ENCODE measurements at places on chromosomes 6 and 20.

DNA sequence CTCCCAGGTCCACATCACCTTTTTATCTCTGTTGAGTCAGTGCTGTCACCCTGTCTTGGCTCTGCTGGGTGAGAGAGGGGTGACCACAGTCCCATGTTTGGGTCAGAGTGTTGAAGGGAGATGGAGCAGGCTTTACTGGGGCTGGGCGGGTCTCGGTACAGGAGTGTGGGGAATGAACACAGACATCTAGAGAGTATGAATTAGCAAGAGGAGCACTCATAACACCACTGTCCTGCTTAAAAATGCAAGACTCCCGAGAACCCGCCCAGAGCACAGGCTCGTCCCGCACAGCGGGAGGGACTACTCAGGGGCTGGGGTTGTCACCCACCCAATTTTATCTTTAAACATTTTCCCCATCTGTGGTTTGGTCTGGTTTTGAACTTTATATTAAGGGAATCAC lies 27.5 kb upstream of the DACT2 start:
- DNase-seq, result no peak

GRCh38 chr20:53284696-53285095 lies 308.9 kb downstream of the ZNF217 start:
- no peak for DNase-seq

GRCh38 chr6:8570256-8570920 lies 135.0 kb upstream of the SLC35B3 start:
- DNase-seq, result no peak

DNA sequence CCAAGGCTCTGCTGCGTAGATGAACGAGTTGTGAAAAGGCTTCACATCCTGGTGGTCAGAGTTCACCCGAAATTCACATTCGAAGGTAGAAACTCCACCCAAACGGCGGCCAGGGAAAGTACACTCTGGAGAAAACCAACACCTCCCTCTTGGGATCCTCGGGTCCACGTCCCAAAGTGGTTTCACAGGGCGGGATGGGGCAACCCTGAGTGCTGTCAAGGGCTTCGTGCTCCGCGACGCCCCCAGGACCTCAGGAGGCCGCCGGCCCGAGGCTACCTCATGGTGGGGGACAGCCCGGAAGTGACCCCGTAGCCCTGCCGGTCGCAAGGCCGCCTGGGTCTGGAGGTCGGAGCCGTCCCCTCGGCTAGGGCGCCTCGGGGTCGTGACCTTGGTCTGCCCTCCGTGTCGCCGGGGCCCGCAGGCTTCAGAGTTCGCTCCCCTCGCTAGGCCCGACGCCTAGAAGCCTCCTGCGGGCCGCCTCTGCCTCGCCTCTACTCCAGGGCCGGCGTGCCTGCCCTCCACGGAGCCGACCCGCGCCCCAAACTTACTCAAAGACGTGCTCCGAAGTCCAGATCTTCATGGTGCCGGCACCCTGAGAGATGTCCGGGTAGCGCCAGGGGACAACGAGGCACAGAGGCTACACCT lies at the start of gene PRELID3B:
PRELID3B (minus strand) TSS at position 636 of the 645 bp plus-strand sequence; CDS start at position 580, 56 bp downstream.
- DNase-seq, result peak; percentile 8

DNA sequence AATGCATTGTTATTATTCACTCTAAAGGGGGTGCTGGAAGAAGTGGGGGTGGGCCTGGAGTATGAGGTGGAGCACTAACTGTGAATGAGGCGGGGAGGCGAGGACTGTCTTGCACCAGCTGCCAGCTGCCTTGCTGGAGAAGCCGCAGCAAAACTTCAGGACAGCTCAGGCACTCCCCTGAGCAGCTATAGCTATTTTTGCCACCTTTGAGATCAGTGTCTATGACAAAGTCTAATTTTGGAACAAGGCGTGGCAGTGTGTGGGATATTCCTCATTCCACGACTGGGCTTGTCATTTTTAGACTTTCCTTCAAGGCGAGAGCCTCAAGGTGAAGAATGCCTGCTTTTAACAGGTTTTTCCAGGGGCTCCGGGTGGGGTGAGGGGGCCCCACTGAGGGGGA lies 143.8 kb downstream of the DOK5 start:
- DNase-seq, result no peak

DNA sequence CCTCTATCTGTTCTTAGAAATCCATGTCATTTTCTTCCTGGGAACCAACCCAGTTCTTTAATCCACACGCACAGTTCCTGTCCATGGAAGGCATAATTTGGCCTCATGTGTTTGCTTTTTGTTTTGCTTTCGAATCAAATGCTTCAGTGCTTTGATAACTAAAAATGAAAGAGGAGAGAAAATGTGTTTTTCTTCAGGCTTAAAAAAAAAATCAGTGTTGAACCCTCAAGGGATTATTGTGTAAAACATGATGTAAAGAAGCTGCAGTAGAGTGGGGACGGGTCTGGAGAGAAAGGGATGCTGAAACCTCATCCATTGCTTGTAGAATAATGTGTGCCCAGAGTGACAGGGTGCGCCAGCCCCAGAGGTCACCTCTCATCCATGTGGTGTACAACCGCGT lies 197.5 kb upstream of the JARID2 start:
- no peak for DNase-seq

- DNase-seq, result no peak
These were observed 13.4 kb downstream of the LINC00237 start for GRCh38 chr20:21092806-21093205.

DNA sequence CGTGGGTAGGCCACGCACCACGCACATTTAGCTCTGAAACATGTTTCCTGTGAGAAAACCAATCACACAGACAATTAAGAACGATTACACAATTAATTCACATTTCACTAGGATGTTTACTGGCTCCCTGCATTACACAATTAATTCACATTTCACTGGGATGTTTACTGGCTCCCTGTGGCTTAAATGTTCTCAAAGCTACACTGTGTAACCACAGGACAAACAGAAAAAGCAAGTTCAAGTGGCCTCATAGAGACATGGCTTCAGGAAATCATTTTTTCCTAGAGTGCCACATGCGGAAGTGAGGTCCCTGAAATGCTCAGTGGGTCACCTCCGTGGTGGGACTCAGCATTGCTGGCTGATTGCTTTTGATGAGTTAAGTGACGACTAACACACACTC lies 61.7 kb upstream of the XRN2 start:
- no peak for DNase-seq

- DNase-seq, result peak; percentile 70
These were observed 14.4 kb downstream of the FOXP4 start for GRCh38 chr6:41560431-41561192.

- DNase-seq, result no peak
These were observed 157.4 kb upstream of the PDE10A start for GRCh38 chr6:165820407-165820806.

DNA sequence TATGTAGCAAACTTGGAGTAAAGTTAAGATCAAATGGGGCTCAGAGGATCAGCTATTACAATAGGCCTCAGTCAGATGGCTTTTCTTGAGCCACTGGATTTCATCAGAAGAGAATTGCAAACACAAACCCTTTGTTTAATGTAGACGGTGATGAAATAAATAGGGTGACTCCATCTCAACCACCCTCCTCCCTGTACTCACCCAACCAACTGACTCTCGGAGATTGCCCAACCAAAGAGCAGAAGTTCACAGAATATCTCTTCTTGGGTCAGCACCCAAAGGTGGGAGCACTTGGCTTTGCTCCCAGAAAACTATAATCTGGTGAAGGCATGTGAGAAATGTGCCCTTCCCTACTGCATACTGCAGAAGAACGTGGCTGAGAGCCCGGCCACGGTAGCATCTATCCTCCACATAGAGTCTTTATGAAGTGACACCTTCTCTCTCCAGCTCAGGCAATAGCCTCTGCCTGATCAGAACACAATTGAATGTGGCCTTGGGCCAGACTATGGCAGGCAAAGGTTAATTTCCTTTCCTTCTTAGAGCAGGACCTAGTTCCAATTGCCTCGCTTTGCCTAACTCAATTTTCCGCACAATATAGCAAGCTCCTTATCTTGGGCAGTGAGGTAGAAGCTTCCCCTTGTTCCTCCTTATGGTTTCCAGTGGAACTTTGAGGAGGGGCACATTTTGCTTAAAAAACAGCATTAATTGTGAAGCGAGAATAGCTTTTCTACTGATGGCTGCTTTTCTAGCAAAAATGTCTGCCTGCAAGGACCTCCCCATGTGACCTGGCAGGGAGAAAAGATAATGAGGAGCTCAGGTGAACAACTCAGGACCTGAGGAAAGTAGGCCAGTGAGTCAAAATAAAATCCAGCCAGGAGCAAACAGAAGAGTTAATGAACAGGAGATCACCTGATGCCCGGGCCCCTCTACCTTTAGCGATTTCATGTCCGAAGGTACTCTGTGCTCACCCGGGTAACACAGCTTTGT lies 79.4 kb downstream of the GFOD1 start:
- DNase-seq, result no peak

DNA sequence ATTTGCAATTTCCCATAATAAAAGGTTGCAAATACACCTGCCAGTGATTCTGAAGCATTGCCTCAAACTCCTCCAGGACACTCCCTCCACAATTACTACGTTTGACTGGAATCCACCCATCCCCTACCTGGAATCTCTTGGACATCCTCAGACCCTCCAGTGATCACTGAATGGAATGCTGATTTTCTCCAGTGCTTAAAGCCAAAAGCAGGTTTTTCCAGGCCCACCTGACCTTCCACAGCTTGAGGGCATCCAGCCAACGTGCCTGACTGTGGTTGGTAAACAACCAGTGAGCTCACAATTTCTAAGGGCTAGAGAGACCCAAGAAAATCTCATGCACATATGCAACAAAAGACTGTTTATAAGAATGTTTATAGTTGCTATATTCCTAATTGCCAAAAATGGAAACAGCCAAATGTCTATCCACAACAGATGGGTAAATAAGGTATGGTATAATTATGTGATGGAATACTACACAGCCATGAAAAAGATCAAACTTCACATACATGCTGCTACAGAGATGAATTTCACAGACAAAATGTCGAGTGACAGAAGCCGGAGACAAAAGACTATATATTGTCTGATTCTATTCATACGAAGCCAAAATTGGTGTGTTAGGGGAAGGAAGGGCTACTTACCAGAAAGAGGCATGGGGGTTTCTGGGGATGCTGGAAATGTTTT lies 147.1 kb upstream of the RREB1 start:
- DNase-seq, result no peak

GRCh38 chr6:131255911-131256310 lies 120.6 kb downstream of the AKAP7 start:
- no peak for DNase-seq

DNA sequence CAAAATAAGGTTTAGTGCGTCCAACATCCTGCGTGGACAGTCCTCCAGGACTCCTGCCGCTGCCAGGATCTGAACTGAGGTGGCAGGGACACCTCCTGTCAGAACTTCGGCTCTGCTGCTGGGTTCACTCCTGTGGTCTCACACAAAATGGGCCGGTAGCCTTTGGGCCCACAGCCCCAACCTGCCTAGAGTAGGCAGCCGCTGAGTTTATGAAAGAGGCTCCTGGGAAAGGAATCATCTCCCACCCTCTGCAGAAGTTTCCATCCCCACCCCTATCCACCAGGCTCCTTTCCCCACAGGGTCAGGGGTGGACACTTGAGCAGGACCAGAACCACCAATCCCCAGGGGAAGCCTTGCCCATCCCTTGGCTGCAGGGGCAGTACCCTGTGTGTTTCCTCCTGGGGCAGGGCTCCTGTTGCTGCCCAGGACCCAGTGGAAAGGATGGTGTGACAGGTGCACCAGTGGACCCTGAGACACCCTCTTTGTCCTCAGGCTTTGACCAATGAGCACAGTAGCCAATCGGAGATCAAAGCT lies 2.1 kb upstream of the ABHD16B start:
- no peak for DNase-seq

DNA sequence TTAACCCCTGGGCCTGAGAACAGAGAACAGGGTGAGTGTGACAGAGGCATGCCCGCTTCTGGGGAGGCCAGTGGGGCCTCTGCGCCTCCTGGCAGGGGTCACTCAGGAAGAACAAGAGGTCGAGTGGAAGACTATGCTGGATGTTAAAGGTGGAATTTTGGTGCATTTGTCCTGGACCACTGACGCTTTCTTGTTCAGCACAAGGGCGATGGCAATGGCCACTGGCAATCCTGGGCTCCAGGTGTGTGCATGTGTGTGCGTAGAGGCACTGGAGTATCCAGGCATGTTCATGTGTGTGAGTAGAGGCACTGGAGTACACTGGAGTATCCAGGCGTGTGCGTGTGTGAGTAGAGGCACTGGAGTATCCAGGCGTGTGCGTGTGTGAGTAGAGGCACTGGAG lies 23.5 kb upstream of the NPBWR2 start:
- no peak for DNase-seq

DNA sequence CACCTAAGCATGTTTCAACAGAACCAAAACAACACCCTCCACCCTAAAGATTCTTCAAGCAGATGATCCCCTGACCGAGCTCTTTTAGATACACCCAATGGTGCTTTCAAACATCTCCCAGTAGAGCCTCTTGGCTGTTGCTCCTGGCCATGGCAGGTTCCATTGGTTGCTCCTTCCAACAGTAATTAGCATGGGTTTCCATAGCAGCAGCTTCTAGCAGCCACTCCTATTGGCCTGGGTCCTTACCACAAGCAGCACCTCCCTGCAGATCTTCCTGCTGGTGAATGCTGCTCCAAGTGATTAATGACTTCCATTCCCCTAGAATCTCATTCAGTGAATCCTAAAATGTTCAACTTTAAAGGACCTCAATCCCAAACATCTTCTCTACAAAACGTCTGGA lies 13.9 kb downstream of the CCN2 start:
- no peak for DNase-seq

- no peak for DNase-seq
These were observed 46.4 kb downstream of the HEBP2 start for GRCh38 chr6:138450445-138450844.

GRCh38 chr6:83273596-83273995 lies 80.4 kb downstream of the RWDD2A start:
- no peak for DNase-seq

DNA sequence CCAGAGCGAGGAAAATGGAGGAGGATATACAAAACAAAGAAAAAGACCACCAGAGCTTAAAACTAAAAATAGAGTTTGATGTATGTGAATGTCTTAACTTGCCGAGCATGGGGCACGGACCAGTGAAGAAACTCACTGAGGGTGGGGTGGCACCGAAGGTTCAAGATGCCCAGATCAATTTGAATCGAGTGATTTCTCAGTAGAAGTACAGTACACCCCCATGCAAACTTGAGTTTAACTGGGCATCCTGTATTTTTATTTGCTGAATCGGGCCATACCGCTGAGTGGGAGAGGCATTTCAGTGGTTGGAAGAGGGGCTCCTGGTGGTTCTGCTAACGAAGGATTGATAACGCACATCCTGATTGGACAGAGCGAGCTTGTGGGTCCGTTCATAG lies 81.7 kb downstream of the ANKRD60 start:
- no peak for DNase-seq

- no peak for DNase-seq
These were observed 49.1 kb upstream of the OPRM1 start for GRCh38 chr6:153989989-153990388.

GRCh38 chr20:62156254-62156556 lies 12.6 kb downstream of the SS18L1 start:
- no peak for DNase-seq

- DNase-seq, result no peak
These were observed 113.5 kb downstream of the SMOC2 start for GRCh38 chr6:168554472-168554871.

DNA sequence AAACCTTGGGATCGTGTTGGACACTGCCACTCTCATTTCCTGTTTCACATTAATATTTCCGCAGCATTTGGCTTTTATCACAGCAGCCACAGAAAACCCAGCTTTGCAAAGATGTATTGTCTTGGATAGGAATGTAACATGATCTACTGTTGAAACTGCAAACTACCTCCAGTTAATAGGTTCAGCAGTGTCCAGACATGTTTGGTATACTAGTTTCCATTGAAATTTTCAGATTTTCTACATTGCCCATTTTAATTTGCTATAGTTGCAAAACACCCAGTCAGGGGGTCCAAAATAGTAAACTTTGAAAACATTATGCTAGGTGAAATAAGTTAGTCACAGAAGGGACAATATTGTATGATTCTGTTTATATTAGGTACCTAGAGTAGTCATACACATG lies 3.3 kb downstream of the ANKRD6 start:
- no peak for DNase-seq

Measured in stimulated activated CD8-positive, alpha-beta memory T cell treated with anti-CD3 and anti-CD28 coated beads, Interleukin-4, amount 100 ng/mL, for 4 hours (primary cell).